ENCODE measurements at places on chromosomes 5 and 9.

GRCh38 chr5:59102437-59102836 is 519.6 kb downstream of the RAB3C start:
- no peak for DNase-seq

DNA sequence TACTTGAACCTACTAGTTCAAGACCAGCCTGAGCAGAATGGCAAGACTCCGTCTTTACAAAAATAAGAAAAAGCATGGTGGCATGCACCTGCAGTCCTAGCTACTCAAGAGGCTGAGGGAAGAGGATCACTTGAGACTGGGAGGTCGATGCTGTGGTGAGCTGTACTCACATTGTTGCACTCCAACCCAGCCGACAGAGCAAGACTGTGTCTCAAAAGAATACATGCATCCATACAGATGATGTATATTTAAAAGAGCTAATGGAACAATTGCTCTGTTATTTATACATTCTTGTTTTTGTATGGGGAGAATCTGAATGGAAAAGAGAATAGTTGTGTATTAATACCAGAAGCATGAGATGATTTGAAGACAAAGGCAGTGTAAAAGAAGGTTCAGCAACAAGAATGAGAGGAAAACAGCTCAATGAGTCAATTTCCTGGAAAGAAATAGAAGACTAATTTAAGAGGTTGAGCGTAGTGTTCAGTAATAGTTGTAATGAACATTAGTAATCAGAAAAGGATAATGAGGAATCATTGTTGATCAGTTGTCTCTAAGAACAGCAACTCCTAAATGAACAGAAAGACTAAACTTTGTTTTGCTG is 1.9 kb upstream of the LRRC70 start:
- no peak for DNase-seq

- DNase-seq, result no peak
Observed at GRCh38 chr5:17076272-17076671, 140.2 kb upstream of the MYO10 start.

GRCh38 chr5:52013523-52013922 is 630.3 kb downstream of the ISL1 start:
- no peak for DNase-seq

DNA sequence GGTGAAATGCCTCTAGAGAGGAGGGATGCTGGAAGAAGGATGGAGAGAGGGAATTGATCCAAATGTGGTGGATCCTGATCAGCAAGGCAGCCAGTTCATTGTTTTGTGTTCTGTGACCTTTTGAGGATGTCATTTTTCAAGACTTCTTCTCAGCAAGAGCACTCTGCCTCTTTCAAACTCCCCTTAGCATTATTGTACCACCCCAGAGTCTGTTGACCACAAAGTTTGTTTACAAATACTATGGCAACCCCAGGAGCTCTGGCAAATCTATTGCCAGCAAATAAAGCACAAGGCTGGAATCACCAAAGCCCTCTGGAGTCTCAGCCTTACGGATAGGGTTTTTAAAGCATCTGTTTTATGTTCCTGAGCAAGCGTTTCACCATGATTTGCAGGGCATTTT is 76.2 kb upstream of the SLC1A3 start:
- no peak for DNase-seq

DNA sequence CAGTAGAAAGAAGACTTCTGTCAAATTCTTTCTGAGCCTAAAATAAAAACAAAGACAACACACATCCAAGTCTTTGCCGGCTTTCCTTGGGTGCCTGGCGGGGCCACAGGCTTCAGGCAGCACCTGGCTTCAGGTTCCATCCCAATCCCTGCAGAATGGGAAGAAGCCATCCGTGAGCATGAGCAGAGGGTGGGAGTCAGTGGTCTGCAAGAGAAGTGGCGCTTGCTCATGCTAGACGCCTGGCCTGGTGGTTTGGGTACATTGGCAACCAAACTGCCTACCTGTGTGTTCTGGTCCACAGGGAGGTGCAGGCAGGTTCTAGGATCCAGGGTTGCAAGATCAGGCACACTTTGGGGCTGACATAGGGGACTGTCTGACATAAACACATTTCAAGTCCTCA is 47.6 kb upstream of the RETREG1 start:
- no peak for DNase-seq

- no peak for DNase-seq
Observed at GRCh38 chr9:125462861-125463291, 201.2 kb downstream of the GAPVD1 start.

DNA sequence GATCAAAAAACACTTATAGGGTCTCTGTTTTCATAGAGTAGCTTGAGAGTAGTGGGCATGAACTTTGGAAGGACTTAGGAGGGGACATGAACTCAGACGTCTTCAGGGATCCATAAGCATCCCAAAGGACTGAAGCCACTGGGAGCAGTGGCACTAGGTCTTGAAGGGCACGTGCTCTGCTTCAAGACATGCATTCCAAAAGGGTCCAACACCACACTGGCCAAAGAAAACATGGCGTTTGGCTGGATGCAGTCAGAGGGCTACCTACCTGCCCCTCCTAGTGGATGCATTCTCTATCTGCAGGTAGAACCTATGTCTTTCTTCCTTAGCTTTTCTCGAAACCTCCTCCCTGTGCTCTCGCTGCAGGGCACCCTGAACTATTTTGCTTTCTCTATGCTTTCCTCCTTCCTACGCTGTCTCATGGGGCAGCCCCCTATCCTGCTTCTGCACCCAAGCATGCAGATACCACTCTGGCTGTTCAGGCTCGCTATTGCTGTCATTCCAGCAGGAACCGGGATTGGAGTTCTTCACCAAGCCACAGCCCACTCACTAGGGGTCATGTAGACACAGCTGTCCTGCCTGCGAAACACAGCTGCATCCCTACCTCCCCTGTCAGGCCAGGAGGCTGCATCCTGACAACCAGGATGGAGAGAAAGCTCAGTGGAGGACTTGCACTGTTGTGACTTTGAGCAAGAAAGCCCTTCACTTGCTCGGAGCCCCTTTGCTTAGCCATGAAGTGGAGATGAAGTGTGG is 11.9 kb downstream of the FAM240B start:
- peak; percentile 30 for DNase-seq

DNA sequence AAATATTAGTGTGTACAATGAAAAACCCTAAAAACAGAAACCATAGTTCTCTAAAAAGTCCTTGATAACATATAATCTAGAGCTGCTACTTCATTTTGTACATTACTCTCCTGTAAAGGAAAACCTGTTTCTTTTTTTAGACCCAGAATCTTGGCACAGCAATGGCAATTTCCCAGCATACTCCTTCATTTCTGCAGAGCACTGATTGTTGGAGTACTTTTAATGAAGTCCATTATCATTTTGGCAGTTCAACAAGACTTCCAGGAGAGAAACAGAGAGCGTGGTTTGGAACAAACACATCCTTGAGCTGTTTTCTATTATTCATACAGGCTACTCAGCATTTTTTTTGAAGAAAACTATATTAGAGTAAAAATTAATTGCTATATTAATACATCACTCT is 22.7 kb upstream of the MROH2B start:
- no peak for DNase-seq

DNA sequence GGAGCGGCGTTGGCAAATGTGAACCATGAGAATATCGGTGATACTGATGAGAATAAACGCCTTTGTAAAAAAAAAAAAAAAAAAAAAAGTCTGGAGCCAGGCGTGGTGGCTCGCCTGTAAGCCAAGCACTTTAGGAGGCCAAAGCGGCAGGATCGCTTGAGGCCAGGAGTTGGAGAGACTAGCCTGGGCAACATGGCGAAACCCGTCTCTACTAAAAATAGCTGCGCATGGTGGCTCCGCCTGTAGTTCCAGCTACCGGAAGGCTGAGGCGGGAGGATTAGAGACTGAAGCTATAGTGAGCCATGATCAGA is 425 bp upstream of the NFX1 start:
- DNase-seq, result no peak

- DNase-seq, result no peak
Observed at GRCh38 chr5:10021248-10021647, 228.4 kb downstream of the ATPSCKMT start.

DNA sequence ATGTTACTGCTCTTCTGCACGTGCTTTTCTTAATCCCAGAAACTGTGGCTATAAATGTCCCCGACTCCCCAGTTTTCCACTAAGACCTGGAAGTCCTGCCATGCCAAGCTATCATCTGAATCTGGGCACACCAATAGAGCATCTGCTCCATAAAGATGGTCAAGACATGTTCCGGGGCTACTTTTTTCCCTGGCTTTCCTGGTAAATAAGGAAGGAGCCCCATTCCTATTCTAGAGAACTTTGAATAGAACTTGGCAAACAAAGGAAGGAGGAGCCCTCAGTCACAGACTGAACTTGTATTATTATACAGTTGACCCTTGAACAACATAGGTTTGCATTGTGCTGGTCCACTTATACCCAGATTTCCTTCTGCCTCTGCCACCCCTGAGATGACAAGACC is 182.9 kb downstream of the CCDC192 start:
- DNase-seq, result no peak

DNA sequence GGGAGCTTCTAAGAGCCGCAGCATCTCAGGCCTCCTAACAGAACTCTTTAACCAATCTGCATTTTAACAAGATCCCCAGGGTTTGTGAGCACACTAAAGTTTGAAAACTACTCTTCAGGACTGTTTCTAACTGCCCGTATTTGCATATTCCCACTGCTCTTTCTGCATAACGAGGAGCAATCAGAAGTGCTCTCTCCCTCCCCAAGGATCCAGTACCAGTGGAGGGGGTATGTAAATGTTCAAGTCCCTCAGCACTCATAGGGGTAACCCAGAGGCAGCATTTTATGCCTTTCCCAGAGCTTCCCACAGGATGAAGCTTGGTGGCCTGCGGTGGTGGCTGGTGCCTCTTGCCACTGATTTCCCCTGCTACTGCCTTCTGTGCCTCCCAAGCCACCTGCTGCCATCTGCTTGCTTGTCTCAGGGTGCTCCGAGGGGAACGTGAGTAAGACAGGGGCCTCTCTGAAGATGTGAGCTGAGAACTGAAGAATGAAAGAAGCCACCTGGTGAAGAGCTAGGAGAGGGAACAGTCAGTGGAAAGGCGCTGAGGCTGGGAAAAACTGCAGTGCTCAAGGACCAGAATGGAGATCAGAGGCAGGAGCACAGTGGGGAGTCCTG is 30.0 kb upstream of the PPP1R2B start:
- DNase-seq, result no peak
